NCI-H446 treated with DMSO at 0.1 percent for 48 hours (cell line): ENCODE measurements at places on chromosomes 7 and 10.

GRCh38 chr10:74683067-74683466 lies 143.3 kb upstream of the KAT6B start:
- DNase-seq: no peak

DNA sequence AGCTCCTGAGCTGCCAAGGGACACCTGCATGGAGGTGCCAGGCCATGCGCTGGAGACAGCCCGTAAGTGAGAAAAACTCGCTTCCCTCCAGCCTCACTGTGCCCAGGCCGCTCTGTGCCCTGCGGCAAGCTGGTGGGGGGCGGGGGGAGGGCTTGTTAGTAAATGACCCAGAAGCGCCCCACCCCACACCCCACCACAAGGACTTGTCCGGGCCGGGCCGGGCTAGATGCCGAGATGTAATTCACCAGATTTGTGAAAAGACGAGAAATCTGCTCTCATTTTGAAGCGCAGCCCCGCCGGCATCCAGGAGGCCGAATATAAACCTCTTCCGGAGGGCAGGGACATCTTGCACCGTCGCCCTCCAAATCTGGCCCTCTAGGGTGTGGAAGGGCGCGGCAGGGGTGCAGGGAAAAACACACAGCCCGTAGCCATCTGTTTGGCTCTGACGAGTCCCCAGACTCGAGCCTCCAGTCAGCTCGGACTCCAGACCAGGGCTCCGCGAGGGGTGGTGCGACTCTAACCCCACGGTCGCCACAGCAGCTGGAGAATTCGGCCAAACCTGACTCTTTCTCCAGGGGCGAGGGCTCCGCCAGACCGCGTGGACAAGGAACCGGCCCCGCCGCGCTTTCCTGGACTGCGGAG lies 14.8 kb downstream of the TLX1 start:
- no peak for DNase-seq

DNA sequence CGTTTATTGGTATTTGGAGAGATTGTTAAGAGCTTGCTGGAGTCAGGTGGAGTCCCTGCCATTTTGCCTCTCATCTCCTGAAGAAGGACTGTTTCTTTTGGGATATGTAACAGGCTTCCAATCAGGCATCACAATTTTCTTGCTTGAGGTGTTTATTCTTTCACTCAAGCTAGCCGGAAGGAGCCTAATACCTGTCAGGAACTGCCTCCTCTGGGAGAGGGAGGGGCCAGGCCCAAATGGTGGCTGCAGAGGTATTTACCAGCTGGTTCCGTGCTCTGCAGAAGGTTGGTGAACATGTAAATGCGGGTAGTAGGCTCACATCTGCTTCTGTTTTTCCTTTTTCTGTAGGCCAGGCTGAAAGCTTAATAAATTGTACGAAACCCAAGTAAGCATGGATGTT lies 114.0 kb downstream of the TCF7L2 start:
- DNase-seq: no peak

DNA sequence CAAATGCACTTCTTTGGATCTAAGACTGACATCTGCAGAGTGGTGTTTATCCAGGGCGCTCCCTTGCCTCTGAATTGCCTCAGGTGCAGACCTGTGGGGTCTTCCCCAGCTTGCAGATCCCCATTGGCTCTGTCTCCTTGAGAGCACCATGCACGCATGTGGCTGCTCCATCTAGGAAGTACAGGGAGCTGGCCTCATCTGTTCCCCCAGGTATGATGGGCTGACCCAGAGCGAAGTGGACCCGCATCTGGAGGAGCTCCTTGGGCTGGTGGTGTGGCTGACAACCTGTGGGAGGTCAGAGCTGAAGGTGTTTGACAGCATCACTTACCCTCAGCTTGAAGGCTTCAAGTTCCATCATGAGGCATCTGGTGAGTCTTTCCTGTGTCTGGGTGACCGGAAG lies 44.5 kb downstream of the WDFY4 start:
- no peak for DNase-seq

GRCh38 chr7:155219947-155220769 lies 77.5 kb upstream of the INSIG1 start:
- no peak for DNase-seq

GRCh38 chr10:38741226-38741625 lies 647.1 kb downstream of the ZNF37A start:
- DNase-seq: no peak
